ENCODE measurements at places on chromosomes 3 and 15.

- no peak for DNase-seq
Observed at GRCh38 chr15:24899367-24899766, 55.4 kb upstream of the SNRPN start.

DNA sequence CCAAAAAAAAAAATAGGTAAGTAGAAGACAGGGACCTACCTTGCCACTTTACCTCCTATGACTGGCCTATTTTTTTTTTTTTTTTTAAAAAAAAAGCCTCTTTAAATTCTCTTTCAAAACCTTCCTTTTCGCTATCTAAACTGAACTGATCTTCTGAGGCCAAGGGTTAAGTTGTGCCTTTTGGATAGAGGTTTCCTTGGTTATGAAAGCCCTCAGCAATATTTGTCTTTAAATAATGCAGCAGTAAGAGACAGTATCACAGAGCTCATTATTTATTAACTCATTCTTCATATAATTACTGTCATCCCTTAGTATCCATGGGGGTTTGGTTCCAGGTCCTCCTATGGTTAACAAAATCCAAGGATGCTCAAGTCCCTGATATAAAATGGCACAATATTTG, 9.0 kb downstream of the MIX23 start:
- no peak for DNase-seq

DNA sequence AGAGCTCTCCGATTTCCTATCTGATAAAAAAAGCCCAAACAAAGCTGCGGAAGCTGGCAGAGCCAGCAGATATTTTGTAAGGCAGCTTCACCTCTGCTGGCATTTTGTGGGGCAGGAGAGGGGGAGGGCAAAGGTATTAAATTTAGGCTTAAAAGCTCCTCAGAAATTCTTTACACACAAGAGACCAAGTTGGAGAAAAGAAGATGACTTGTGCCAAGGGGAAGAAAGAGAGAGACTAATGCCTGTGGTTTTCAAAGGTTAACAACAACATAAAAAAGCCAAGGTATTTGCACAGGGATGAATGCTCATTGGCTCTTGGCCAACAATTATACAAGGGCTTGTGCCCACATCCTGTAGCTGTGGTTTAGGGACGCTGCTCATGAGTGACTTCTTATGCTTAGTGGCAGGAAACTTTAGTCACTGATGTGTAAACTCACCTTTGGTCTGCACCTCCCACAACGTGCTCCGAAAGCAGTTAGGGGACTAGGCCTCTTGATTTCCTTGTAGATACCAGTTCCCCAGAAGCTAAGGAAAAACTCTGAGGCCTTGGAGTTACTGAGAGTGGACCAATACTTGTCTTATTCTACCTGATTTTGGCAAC, 152.9 kb downstream of the TPRG1 start:
- DNase-seq = no peak

DNA sequence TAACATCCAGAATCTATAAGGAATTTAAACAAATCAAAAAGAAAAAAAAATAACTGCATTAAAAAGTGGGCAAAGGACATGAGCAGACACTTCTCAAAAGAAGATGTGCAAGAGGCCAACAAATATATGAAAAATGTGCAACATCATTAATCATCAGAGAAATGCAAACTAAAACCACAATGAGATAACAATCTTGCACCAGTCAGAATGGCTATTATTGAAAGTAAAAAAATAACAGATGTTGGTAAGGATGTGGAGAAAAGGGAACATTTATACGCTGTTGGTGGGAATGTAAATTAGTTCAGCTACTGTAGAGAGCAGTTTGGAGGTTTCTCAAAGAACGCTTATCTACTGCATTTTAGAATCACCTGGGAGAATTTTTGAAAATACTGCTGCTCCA, 186.1 kb downstream of the OTOL1 start:
- DNase-seq = no peak

DNA sequence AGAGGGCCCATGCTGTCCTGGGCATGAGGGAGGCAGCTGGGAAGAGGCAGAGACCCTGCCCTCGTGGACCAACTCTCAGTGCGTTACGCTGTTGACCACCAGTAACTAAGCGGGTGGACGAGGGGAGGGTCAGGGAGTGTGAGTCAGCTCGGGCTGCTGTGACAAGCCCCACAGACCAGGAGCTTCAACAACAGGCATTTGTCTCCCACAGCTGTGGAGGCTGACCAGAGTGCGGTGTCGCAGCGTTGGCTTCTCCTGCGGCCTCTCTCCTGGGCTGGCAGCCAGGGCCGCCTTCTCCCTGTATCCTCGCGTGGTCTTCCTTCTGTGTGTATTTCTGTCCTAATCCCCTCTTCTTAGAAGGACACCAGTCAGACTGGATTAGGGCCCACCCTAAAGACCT, 13.0 kb downstream of the EFCC1 start:
- no peak for DNase-seq

- DNase-seq = no peak
Observed at GRCh38 chr3:114848643-114849350, 298.3 kb downstream of the ZBTB20 start.

DNA sequence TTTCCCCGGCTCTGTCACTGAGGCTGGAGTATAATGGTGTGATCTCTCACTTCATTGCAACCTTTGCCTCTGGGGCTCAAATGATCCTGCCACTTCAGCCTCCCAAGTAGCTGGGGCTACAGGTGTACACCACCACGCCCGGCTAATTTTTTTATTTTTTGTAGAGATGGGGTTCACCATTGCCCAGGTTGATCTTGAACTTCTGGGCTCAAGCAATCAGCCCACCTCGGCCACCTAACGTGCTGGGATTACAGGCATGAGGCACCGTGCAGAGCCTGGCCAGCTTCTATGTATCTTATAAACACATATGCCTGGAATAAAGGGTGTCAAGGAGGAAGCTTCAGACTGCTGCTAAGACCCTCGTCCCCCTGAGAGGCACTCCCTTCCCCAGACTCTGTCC, 4.2 kb downstream of the ZNF589 start:
- no peak for DNase-seq

DNA sequence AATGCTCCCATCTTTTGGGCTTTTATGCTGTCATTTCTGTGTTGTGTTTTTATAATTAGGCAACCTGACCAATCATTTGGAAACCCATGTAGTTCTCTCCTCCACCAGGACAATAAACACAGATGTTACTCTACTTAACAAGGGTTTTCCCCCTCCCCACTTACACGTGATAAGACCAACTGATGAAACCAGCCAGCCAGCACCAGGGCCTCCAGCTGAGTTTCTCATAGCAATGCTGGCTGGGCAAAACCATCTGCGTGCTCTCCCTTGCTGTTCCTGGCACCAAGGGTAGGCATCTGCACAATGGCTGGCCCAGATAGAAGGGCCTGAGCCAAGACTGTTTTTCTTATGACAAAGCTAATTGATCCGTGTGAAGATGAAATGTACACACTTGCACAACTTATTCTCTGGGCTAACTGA, 310.4 kb downstream of the PLCL2 start:
- DNase-seq = no peak

DNA sequence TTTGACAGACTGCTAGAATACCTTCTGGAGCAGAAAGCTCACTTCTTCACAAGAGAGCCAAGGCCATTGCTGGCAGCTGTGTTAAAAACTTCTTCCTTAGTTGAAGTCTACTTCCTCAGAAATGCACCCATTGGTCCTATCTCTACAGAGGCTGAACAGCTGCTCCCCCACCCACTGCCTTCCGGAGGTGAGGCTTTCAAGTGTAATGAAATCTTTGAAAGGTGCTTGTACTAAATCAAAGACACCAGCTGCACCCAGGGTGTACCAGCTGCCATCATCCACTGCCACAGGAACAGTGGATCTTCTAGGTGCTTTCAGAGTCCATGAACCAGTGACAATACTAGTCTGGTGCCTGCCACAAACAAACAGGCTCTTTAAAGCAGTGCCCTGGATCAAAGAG, 26.4 kb upstream of the HERC1 start:
- DNase-seq = no peak

GRCh38 chr15:68543165-68544008, 35.4 kb upstream of the CORO2B start:
- no peak for DNase-seq

- no peak for DNase-seq
Observed at GRCh38 chr3:89227218-89227617, 119.8 kb downstream of the EPHA3 start.

- no peak for DNase-seq
Observed at GRCh38 chr3:131688370-131688769, 185.6 kb upstream of the MRPL3 start.

GRCh38 chr15:22735781-22736180, 50.7 kb upstream of the NIPA1 start:
- DNase-seq = no peak

DNA sequence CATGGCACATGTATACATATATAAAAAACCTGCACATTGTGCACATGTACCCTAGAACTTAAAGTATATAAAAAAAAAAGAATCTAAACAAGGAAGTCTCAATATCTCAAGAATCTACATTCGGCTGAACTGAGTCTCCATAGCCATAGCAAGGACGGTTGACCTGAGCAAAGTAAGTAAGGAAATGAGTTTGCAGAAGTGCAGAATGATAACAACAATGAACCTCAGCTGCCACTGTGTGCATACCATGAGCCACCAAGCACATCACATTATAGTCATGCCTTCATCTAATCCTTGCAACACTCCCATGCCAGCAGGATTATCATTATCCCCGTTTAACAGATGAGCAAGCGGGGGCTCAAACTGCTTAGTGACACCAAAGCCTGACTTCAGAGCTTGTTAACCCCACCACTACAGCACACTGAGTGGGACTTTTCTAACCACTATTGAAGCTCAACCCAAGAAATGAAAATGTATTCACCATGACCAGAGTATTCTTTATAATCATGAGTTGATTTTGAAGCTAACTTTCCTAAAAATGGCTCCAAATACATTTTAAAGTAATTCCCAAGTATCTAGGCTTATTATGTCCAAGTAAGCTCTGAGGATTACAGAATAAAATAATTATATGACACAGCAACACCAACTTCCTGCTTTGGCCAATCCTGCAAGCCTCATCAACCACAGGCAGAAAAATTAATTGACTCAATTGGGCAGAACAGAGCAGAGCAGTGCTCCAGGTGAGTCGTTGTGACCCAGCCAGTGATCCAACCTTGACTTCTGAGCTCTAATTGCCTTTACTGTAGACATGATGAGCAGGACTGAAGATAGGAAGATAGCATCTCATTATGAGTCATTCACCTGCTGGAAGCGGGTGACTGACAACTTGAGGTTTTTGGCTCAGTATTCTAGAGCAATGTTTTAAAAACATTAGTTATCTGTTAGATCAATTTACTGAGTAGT, 47.3 kb upstream of the IL12A start:
- no peak for DNase-seq

DNA sequence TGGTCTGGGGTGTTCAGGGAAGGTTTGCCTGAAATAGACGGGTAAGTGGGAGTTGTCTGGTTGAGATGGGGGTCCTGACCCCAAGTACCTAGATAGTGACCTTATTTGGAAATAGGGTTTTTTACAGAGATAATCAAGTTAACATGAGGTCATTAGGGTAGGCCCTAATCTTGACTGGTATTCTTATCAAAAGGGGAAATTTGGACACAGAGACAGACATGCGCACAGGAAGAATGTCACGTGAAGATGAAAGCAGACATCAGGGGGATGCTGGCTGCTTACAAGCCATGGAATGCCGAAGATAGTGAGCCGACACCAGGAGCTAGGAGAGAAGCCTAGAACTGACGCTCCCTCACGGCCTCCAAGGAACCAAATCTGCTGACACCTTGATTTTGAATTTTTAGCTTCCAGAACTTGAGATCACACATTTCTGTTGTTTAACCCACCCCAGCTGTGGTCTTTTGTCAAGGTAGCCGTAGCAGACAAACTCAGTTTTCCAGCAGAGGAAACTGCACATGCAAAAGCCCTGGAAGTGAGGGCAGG, 17.1 kb downstream of the BHLHE40 start:
- no peak for DNase-seq

- DNase-seq = no peak
Observed at GRCh38 chr15:58393241-58393662, 38.5 kb upstream of the LIPC start.

DNA sequence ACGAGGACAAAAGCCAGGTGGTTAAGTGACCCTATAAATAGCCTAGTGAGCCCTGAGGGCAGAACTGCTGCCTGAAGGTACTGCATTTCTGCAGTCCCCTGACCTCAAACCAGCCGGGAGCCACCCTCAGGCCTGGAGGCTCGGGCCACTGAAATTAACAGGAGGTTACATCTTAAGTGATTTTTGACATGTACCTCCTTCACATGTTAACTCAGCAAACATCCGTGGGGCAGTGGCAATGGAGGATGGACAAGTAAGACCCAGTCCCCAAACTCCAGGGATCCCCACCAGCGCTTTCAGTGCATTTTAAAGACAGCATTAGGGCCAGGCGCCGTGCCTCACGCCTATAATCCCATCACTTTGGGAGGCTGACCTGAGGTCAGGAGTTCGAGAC, 26.2 kb downstream of the PSTPIP1 start:
- DNase-seq = no peak

DNA sequence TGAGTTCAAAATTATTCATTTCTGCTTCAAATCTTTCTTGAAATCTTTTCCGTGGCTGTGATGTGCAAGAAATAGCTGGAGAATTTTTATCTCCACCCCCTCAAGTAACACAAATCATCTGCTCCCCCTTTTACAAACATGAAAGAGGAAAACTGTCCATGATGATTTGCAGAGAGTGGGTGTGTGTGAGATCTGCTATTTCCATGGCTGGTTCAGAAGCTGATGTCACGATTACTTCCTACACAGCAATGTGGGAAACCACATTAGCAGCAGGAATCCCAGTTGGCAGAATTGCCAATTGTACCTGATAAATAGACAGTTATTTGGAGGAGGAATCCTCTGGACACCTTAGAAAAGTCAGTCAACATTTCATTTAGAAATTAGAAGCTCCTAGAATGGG, 75.2 kb upstream of the GRM7 start:
- DNase-seq = no peak

GRCh38 chr15:66524838-66525237, 19.7 kb downstream of the ZWILCH start:
- DNase-seq = no peak

DNA sequence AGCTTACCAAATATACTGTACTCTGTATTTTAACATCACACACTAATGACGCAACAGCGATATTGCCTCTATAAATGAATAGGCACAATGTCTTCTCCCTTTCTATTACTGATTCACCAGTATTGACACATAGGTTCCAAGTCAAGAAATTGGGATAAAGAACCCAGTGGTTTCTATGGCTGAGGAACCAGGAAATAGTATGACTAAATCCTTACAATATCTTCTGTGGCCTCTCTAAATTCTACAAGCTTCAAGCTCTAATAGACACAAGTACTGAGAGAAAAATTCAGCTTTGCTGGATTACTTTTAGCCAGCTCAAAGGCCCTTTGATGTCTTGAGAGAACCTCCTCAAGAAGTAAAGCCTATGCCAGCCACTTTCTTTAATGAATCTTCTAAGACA, 162.5 kb downstream of the DPH6 start:
- no peak for DNase-seq

- DNase-seq = no peak
Observed at GRCh38 chr3:13106308-13107001, 33.2 kb upstream of the IQSEC1 start.

DNA sequence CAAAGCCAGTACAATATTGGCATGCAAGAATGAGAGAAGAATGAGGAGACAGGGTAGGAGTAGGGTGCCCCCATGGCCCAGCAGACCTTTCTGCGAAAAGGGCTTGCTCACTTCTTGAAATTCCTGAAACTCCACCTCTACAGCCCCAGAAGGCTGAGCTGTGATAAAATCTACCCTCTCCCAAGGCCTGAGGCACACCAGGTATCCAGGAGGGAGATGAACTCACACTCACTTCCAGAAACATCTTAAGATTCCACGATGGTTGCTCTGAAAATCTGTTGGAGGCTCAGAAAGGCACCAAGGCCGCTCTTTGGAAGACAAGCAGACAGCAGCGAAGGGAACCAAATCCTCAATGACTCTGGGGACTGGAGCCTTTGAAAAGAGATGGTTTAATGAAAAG, 297.5 kb downstream of the UACA start:
- no peak for DNase-seq

- no peak for DNase-seq
Observed at GRCh38 chr15:85479071-85479647, 98.8 kb downstream of the AKAP13 start.

Data from omental fat pad (tissue), 4 donors.